Spinal cord (tissue), 10 donors: ENCODE measurements at places on chromosomes 6 and 20. TPM values are rescaled to one million over a fixed set of nuclear protein-coding genes. Genes with fewer than 3 reads are reported as not detected.

The B3GAT2 gene
- 79.4 TPM for polyA plus RNA-seq

The SIRPA gene
- 45.2 TPM for polyA plus RNA-seq

The RAET1L gene
- polyA plus RNA-seq: not detected

The BPI gene
- polyA plus RNA-seq: not detected

The CST3 gene
- 2,096 TPM for polyA plus RNA-seq

The PLCB4 gene
- 19.7 TPM for polyA plus RNA-seq

The AHCY gene
- polyA plus RNA-seq: 80.0 TPM

The SLC32A1 gene
- 44.1 TPM for polyA plus RNA-seq

The C20orf204 gene
- polyA plus RNA-seq: 1.3 TPM

- DNase-seq: no peak
Measured at GRCh38 chr6:3610206-3610605, 141.3 kb downstream of the PXDC1 start.

DNA sequence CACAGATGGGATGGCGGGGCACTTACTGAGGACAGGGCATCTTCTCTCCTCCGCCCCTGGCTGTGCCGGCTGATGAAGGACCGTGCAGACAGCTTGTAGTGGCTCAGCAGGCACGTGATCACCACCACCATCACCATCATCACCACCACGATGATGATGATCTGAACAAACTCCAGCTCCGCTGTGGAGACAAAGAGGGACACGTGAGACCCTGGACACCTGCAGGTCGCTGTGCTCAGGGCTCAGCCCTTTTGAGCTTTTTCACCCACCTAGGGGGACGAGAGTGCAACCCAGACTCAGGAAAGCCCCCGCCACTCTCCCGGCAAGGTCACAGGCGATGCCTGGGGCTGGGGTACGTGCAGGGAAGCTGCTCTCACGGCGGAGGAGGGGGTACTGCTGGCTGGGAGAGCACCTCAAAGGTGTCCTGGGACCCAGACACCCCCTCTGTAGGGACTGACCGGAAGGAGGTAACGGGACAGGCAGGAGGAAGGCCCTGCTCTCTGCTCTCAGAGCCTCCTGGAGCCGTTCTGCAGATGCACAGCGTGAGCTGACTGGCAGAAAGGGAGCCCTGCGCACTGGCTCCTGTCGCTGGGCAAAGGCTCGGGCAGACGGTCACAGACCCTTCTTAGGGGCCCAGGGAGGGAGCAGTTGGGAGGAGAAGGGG lies 39.4 kb upstream of the ZBP1 start:
- DNase-seq: no peak

GRCh38 chr6:130118236-130118635 lies 99.9 kb downstream of the L3MBTL3 start:
- no peak for DNase-seq

GRCh38 chr6:14896475-14896874 lies 349.4 kb upstream of the JARID2 start:
- DNase-seq: no peak

DNA sequence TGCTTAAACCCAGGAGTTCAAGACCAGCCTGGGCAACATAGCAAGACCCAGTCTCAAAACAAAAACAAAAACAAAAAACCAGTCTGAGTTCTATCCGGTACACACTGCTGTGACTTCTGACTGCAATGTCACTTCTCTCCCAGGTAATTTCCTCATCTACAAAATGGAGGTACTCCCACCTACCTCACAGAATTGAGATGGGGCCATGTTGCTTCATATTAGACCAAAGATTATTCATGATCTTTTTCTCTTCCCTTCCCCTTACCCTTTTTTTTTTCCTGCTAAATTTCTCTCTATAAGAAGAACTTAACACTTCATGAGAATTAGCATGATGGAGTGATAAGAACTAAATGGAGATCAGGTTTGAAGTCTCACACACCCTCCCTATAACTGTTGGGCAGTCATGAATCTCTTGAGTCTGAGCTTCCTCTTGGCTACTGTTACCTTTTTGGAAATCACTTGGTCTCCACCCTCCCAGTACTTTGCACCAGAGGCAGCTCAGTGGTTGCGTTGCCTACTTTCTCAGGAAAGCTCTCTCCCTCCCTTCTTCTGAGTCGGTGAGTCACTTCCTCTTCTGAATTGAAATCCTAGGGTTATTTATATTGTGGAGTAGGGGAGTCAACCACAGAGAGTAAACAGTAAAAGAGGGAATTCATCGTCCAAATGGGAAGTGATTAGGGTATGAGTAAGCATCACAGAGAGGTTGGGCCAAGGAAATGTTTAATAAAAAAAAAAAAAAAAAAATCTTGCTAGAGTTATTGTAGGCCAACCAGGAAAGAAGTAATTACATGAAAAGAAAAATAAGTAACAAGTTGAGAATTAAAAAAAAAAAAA lies 59.9 kb upstream of the MAP7 start:
- no peak for DNase-seq

- DNase-seq: peak; percentile 75
Measured at GRCh38 chr6:149212206-149212605, 105.3 kb upstream of the TAB2 start.

- no peak for DNase-seq
Measured at GRCh38 chr6:35484921-35485392, 11.9 kb downstream of the TEAD3 start.

- no peak for DNase-seq
Measured at GRCh38 chr6:89252907-89253306, 35.7 kb upstream of the GABRR1 start.
